Tibial nerve (tissue), 4 donors: ENCODE measurements at places on chromosomes 1 and 21. TPM values are rescaled to one million over a fixed set of nuclear protein-coding genes. Genes with fewer than 3 reads are reported as not detected.

DNA sequence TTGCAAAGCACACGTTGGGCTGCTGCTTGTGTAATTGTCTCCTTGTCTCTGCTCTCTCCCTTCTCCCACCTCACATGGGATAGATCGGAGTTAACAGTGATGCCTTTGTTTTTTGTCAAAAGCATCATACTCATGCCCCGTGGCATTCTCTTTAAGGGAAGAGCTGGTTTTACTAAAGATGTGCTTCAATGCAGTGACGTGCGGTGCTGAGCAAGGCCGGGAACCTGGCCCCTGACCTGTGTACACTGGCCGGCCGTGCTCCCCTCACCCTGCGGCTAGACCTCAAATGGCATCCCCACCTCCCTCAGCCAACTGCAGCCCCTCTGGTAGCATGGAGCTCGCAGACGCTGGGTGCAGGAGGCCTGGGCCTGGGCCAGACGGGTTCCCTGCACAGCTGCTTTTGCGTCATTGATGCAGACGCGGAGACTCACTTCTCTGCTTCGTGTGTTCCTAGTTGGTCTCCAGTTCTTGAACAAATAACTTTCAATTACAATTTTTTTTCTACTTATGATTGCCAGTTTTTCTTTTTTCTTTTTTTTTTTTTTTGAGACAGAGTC, 19.9 kb downstream of the AGPAT3 start:
- no peak for DNase-seq

SAMD13 gene
- 1.5 TPM for total RNA-seq

GRCh38 chr1:241608379-241609033, 31.7 kb downstream of the CHML start:
- no peak for DNase-seq

DNA sequence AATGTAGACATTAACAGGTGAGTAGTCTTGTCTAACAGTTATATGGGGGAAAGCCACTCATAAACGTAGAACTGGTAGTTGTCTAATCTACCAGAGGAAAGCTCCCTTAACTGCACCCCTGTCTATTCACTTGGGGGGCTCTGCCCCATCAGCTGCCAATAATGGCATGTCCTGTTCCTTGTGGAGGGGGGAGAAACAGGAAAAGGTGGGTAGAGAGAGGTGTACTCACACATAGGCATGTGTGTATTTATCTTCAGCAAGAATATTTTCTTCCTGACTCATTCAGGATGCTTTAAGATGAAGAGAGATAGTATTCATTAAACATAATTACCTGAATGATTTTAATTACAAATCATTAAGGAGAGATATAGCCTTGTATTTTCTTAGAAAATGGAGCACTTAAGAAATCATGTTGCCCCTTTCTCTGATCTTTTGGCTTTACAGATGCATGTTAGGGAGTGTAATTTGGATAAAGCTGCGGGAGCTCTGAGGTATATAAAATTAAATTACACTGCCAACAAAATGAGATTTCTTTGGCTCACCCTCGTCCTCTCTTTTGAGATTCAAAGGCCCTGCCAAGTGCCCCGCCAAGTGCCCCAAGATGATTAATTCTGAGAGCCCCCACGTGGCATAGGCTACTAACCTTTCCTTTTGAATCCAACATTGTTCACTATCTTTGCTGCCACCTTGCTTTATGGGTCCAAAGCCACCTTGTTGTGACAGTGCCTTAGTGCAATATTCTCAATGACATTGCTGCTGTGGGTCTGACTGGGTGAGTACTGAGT, 286.3 kb upstream of the LYPLAL1 start:
- no peak for DNase-seq

DNA sequence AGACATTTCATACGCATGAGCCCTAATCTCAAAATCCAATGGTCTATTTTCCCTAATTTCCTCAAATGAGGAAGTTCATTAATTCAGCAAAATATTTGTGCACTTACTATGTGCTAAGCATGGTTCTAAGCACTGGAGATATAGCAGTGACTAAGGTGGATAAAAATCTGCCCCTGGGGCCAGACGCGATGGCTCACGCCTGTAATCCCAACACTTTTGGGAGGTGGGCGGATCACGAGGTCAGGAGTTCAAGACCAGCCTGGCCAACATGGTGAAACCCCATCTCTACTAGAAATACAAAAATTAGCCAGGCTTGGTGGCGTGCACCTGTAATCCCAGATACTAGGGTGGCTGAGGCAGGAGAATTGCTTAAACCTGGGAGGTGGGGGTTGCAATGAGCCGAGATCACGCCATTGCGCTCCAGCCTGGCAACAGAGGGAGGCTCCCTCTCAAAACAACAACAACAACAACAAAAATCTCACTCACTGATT, 4.3 kb upstream of the MIIP start:
- DNase-seq, result no peak
